Fibroblast of lung (primary cell): ENCODE measurements at places on chromosomes 16 and 17. TPM values are rescaled to one million over a fixed set of nuclear protein-coding genes. Genes with fewer than 3 reads are reported as not detected.

DNA sequence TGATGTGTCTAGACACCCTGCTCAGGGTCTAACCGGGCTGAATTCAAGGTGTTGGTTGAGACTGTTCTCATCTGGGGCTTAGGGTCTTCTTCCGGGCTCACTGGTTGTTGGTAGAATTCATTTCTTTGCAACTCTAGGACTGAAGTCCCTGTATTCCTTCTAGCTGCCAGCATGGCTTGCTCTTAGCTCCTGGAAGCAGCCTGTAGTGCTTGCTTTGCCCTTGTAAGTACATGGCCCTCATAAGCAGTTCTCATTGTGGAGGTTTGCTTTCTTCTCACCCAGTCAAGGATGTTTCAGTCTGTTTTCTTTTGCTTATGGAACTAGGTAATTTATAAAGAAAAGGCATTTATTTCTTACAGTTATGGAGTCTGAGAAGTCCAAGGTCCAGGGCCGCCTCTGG, 26.3 kb downstream of the COX10 start:
- no peaks in the 10 kb centered on the region for H3K36me3 ChIP-seq
- H3K4me3 ChIP-seq, result no peak overlapping the region
- no peaks in the 10 kb centered on the region for H3K27me3 ChIP-seq
- DNase-seq, result no peak

Gene ZNF785
- total RNA-seq, result 6.6 and 8.7 TPM in 2 replicates

Gene SNN
- total RNA-seq, result 19.3 and 24.9 TPM in 2 replicates

- H3K4me1 ChIP-seq, result no peaks in the 10 kb centered on the region
- H3K36me3 ChIP-seq, result peaks cover 10% of the 10 kb centered on the region
- H3K27me3 ChIP-seq, result no peaks in the 10 kb centered on the region
- no peak overlapping the region for H3K4me3 ChIP-seq
Observed at GRCh38 chr17:34991606-34992005, 11.3 kb downstream of the LIG3 start.

Gene CCL1
- total RNA-seq, result not detected in 2 replicates

DNA sequence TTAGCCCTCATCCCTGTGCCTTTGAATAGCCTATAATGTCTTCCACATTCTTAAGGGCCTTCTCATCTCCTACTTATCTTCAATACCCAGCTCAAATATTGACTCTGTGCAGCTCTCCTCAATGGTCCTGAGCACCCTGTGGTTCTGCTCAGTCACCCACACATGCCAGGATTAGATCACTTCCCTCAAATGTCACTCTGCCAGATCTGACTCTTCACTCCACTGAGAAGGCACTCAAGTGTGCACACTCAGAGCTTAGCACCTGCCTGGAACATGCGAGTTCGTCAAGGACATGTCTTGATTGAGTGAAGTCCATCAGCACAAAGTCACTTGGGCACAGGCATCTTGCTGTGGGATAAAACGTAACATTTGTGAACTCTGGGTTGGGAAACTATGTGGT, 404.8 kb downstream of the CDH13 start:
- H3K4me3 ChIP-seq, result no peak overlapping the region
- no peak overlapping the region for H3K27ac ChIP-seq
- H3K27me3 ChIP-seq, result no peaks in the 10 kb centered on the region
- no peak for DNase-seq

Gene TBC1D3I
- under 0.01 and 0.51 TPM in 2 replicates for total RNA-seq
